Stimulated activated CD8-positive, alpha-beta memory T cell treated with anti-CD3 and anti-CD28 coated beads, Interleukin-7, amount 100 ng/mL, for 1 hour (primary cell): ENCODE measurements at places on chromosomes 11 and 22.

- no peak for DNase-seq
Measured at GRCh38 chr11:124170801-124171586, 12.2 kb upstream of the OR10D3 start.

- no peak for DNase-seq
Measured at GRCh38 chr22:44410451-44410991, 87.5 kb downstream of the RTL6 start.

DNA sequence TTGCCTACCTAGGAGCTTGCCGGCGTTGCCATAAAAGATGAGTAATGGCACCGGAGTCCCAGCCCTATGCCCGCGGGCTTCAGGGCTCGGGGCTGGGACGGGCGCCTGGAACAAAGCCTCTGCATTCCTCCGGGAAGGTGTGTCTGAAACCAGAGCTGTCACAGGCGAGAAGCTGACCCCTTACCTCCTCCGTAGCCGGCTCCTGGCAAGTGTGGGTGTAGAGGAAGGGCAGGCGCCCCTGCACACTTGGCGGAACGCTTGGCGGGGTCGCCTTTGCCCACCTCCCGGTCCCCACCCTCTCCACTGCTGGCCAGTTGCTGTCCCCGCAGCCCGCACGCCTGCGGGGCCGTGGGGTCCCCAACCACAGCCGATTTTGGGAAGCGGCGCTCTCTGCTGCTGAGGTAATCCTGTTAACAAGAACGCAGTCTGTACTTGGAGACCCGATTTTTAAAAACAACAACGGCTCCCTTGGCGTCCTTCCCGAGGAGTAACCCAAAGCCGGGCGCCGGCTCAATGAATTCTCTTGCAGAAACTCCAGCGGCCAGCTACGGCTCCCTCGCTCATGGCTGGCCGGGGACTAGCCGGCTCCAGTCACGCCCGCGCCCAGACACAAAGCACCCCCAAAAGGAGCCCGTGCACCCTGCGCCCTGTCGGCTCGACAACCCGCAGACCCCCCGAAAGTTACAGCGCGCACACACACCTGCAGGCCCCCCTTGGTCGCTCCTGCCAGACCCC lies 89.2 kb downstream of the PLEKHA7 start:
- DNase-seq: no peak

- DNase-seq: no peak
Measured at GRCh38 chr22:46125816-46126765, 24.2 kb upstream of the PPARA start.

GRCh38 chr22:23984430-23984829 lies 4.5 kb downstream of the GSTT2 start:
- DNase-seq: no peak

DNA sequence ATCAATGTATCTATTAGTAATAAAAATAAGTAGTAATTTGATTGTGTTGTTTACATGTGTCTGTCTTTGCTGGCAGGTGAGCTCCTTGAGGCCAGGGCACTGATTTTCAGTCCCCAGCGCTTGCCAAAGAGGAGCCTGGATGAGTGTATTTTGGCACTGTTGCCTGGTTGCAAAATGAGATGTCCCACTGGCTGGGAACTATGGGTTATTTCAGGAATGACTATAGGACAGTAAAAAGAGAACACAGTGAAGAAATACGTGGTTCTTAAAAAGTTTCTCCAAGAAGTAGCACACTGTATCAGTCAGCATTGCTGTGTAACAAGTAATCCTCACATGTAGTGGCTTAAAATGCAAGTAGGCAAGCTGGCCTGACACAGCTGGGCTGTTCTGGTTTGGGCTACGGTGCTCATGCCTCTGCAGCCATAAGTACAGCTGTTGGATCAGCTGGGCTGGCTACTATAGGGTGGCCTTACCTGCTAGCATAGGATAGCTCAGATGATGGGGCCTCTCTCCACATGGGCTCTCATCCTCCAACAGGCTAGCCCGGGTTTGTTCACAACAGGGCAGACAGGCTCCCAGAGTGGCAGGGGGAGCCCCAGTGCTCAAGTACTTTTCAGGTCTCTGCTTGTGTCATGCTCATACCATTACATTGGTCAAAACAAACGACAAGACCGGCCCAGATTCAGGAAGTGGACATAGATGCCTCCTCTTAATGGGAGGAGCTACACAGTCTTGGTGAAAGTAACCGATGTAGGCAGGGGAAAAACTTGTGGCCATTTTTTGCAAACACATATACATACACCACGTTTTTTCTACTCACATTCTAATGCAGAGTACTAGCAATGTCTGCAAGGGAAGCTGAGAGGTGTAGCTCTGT lies 399.1 kb downstream of the LARGE1 start:
- no peak for DNase-seq

- peak; percentile 29 for DNase-seq
Measured at GRCh38 chr11:45885274-45885920, at the start of gene MAPK8IP1. Gene MAPK8IP1, plus strand, starts transcription at chr11:45885651. Its CDS starts 170 bp downstream, at chr11:45885821.

GRCh38 chr11:43935424-43935979 lies 6.9 kb upstream of the C11orf96 start:
- no peak for DNase-seq

GRCh38 chr11:130403271-130403804 lies 25.1 kb downstream of the ADAMTS8 start:
- DNase-seq: no peak

DNA sequence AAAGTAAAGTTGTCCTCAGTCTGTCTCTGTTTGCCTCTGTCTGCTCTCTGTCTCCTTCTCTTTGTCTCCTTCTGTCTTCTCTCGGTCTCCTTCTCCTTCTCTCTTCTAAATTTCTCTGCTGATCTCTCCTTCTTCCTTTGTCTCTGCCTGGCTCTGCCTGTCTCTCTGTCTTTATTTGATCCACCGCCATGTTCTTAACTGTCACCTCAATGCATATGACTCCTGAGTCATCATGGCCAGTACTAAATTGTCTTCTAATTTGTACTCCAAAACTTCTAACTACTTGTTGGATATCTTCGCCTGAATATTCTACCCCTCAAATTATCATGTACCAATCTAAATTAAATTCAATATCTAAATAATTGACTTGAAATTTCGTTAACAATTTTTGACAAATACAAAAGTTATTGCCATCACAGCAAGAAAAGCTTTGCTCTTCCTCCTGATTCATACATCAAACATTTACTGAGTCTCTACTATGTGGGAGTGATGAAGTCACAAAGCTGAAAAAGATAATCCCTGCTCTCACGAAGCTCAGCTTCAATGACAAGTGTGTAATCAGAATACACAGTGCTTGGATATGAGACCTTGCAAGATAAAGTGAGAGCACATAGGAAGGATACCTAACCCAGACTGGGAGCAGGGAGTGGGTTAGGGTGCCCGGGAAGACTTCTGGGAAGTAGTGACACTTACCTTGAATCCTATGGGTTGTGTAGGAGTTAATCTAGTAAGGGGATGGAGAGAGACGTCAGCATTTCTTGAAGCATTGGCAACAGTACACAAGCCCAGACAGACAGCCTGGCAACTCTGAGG lies 193.0 kb downstream of the MAML2 start:
- no peak for DNase-seq

- no peak for DNase-seq
Measured at GRCh38 chr11:94224078-94224477, 80.3 kb upstream of the IZUMO1R start.
